CD4-positive, alpha-beta memory T cell (primary cell): ENCODE measurements at places on chromosomes 1 and 21. TPM values are rescaled to one million over a fixed set of nuclear protein-coding genes. Genes with fewer than 3 reads are reported as not detected.

The FCAMR gene
- not detected for total RNA-seq

GRCh38 chr1:178109348-178110143, 15.6 kb downstream of the RASAL2 start:
- H3K4me1 ChIP-seq, result no peaks in the 10 kb centered on the region
- no peak for DNase-seq
- no peak overlapping the region for H3K4me3 ChIP-seq

The GBP2 gene
- 186 TPM for total RNA-seq

DNA sequence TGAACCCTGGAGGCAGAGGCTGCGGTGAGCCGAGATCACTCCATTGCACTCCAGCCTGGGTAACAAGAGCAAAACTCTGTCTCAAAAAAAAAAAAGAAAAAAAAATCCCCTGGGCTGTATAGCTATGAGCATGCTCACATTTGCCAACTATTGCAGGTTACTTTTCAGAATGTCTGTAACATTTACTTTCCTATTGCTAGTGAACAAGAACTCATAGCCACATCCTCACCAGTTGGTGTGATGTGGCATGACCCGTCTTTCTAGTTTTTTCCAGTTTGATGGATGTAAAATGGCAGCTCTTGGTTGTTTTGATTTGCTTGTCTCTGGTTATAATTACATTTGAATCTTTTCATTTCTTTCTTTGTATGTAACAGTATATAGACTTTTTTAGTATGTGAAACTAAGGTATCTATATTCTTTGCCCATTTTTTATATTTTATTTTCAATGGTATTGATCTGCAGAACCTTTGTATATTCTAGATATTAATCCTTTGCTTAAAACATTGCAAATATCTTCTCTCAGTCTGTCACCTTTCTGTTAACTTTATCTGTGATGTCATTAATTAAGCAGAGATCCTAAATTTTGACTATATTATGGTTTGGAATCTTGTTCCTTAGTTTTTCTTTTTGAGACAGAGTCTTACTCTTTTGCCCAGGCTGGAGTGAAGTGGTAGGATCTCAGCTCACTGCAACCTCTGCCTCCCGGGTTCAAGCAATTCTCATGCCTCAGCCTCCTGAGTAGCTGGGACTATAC, 11.6 kb downstream of the MED18 start:
- H3K36me3 ChIP-seq, result peaks cover 5% of the 10 kb centered on the region
- H3K27me3 ChIP-seq, result no peaks in the 10 kb centered on the region
- H3K27ac ChIP-seq, result no peak overlapping the region

GRCh38 chr1:63009421-63009820, 225.5 kb downstream of the ATG4C start:
- DNase-seq, result no peak
- no peaks in the 10 kb centered on the region for H3K27me3 ChIP-seq
- H3K4me1 ChIP-seq, result no peaks in the 10 kb centered on the region

- H3K4me1 ChIP-seq, result peaks cover 47% of the 10 kb centered on the region
- H3K36me3 ChIP-seq, result no peaks in the 10 kb centered on the region
- no peak overlapping the region for H3K4me3 ChIP-seq
- peaks cover 30% of the 10 kb centered on the region for H3K27me3 ChIP-seq
- peak overlapping the region; percentile 54 for H3K27ac ChIP-seq
Observed at GRCh38 chr1:155086128-155086741, 7.6 kb downstream of the EFNA3 start.

- no peak overlapping the region for H3K4me3 ChIP-seq
- DNase-seq, result no peak
- no peaks in the 10 kb centered on the region for H3K27me3 ChIP-seq
- no peaks in the 10 kb centered on the region for H3K4me1 ChIP-seq
Observed at GRCh38 chr1:188782220-188782841, 1695.3 kb downstream of the BRINP3 start.

DNA sequence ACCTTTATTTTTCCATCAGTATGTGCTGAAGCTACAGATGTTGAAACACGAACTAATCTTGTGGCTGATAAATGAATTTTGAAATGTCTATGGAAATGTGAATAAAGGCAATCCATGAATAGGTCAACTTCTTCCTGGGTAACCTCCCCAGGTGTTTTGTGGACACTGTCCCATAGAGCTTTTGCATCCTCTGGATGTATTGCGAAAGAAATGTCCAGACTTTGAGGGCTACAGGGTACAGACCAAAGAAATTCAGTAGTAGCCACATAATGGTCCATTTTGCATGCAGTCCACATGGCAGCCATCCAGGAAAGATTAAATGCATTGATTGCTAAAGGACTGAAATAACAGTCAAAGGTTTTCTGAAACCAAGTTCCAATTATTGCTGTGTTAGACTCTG, 21.5 kb upstream of the DARS2 start:
- no peak for DNase-seq
- H3K4me1 ChIP-seq, result no peaks in the 10 kb centered on the region
- no peak overlapping the region for H3K4me3 ChIP-seq
- H3K36me3 ChIP-seq, result peaks cover 12% of the 10 kb centered on the region
- no peak overlapping the region for H3K27ac ChIP-seq

GRCh38 chr1:37667023-37667671, 25.2 kb upstream of the CDCA8 start:
- no peaks in the 10 kb centered on the region for H3K36me3 ChIP-seq
- H3K4me1 ChIP-seq, result no peaks in the 10 kb centered on the region
- DNase-seq, result no peak
- no peak overlapping the region for H3K4me3 ChIP-seq

The ZYG11B gene
- total RNA-seq, result 23.1 TPM

The LCE2C gene
- total RNA-seq, result not detected

GRCh38 chr21:45309069-45309986, 21.6 kb upstream of the POFUT2 start:
- peaks cover 5% of the 10 kb centered on the region for H3K4me1 ChIP-seq
- no peak overlapping the region for H3K4me3 ChIP-seq
- H3K27ac ChIP-seq, result no peak overlapping the region
- H3K36me3 ChIP-seq, result no peaks in the 10 kb centered on the region

DNA sequence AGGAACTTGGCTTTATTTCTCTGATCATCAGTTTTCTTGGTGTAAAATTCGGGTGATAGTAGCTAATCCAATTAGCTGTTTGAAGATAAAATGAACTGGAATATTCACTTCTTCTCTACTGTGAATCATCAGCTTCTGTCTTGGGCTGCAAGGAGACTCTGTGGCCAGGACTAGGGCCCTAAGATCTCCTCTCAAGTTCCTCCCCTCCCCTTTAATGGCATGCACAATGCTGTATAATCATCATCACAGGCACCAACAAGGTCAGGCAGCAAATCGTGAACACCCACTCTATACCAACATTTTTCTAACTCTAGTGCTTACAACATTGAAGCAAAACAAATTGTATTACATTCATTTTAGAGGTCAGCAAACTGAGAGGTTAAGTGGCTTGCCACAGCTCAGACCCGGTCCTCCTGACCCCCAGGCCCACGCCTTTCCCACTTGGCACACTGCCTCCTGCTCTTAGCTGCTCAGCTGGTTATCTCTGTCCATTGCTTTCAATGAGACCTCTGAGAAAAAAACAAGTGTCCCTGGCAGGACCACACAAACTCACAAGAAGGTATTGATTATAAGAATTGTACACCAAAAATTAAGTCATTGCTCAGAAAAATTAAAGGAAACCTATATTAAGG, 31.8 kb downstream of the LRRC52 start:
- H3K27me3 ChIP-seq, result no peaks in the 10 kb centered on the region
- no peaks in the 10 kb centered on the region for H3K4me1 ChIP-seq
- no peaks in the 10 kb centered on the region for H3K36me3 ChIP-seq
- H3K27ac ChIP-seq, result no peak overlapping the region

- no peak overlapping the region for H3K4me3 ChIP-seq
- H3K4me1 ChIP-seq, result no peaks in the 10 kb centered on the region
- no peaks in the 10 kb centered on the region for H3K36me3 ChIP-seq
- DNase-seq, result no peak
- H3K27ac ChIP-seq, result no peak overlapping the region
Observed at GRCh38 chr1:37090671-37091070, 56.4 kb upstream of the GRIK3 start.

DNA sequence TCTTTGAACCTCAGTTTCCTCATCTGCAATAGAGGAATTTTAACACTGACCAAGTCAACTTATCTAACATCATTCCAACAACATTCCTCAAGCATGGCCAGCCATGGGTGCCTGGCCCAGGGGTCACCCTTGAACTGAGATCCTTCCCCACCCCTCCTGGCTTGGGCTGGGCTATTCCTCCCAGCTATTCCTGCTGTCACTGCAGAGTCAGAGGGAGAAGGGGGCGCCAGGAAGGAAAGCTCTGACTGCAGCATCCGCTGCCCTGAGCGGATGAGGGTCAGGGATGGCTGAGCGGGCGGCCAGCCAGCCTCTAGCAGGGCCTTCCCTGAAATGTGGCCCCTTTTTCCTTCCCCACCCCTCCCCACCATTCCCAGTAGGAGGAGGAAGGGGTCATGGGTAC, 3.1 kb downstream of the TINAGL1 start:
- no peak for DNase-seq
- no peaks in the 10 kb centered on the region for H3K4me1 ChIP-seq
- H3K36me3 ChIP-seq, result no peaks in the 10 kb centered on the region
- no peak overlapping the region for H3K27ac ChIP-seq
- H3K27me3 ChIP-seq, result no peaks in the 10 kb centered on the region
- H3K4me3 ChIP-seq, result no peak overlapping the region

DNA sequence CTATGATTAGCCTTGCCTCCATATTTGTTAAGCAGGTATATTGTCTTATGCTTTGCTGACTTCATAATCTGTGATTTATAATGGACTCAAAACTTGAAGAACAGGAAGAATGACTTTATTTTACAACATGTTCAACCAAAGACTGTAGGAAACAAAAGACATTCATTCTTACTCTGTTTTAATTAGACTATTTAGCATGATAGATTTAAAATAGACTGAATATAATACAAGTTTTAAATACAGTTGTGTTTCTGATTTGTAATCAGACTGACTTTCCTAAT, 63.1 kb downstream of the CDC14A start:
- DNase-seq, result no peak
- H3K4me1 ChIP-seq, result peaks cover 96% of the 10 kb centered on the region
- no peaks in the 10 kb centered on the region for H3K27me3 ChIP-seq
- no peak overlapping the region for H3K4me3 ChIP-seq

GRCh38 chr1:40399984-40400704, 26.6 kb downstream of the SMAP2 start:
- H3K27ac ChIP-seq, result no peak overlapping the region
- no peaks in the 10 kb centered on the region for H3K36me3 ChIP-seq
- DNase-seq, result no peak
- no peaks in the 10 kb centered on the region for H3K27me3 ChIP-seq

The HEYL gene
- total RNA-seq, result not detected

- H3K27me3 ChIP-seq, result no peaks in the 10 kb centered on the region
- peaks cover 11% of the 10 kb centered on the region for H3K36me3 ChIP-seq
- H3K4me3 ChIP-seq, result no peak overlapping the region
- DNase-seq, result no peak
- H3K4me1 ChIP-seq, result no peaks in the 10 kb centered on the region
Observed at GRCh38 chr1:150224983-150225382, 10.9 kb downstream of the ANP32E start.

The GNG4 gene
- not detected for total RNA-seq

The NLRP3 gene
- 14.6 TPM for total RNA-seq

The FAM229A gene
- total RNA-seq, result 34.6 TPM

GRCh38 chr1:114090738-114091505, 62.7 kb downstream of the SYT6 start:
- no peak overlapping the region for H3K4me3 ChIP-seq
- no peak for DNase-seq
- no peaks in the 10 kb centered on the region for H3K27me3 ChIP-seq
- no peaks in the 10 kb centered on the region for H3K4me1 ChIP-seq
- H3K36me3 ChIP-seq, result no peaks in the 10 kb centered on the region
- H3K27ac ChIP-seq, result no peak overlapping the region

- DNase-seq, result no peak
- H3K27me3 ChIP-seq, result no peaks in the 10 kb centered on the region
- peak overlapping the region; percentile 12 for H3K4me3 ChIP-seq
Observed at GRCh38 chr1:12511128-12511484, 106.9 kb downstream of the DHRS3 start.

- no peaks in the 10 kb centered on the region for H3K36me3 ChIP-seq
- no peaks in the 10 kb centered on the region for H3K4me1 ChIP-seq
- H3K4me3 ChIP-seq, result no peak overlapping the region
- H3K27ac ChIP-seq, result no peak overlapping the region
- DNase-seq, result no peak
- H3K27me3 ChIP-seq, result no peaks in the 10 kb centered on the region
Observed at GRCh38 chr1:198423673-198424072, 116.8 kb downstream of the ATP6V1G3 start.

The NBPF4 gene
- total RNA-seq, result 0.35 TPM

The JAM2 gene
- not detected for total RNA-seq

DNA sequence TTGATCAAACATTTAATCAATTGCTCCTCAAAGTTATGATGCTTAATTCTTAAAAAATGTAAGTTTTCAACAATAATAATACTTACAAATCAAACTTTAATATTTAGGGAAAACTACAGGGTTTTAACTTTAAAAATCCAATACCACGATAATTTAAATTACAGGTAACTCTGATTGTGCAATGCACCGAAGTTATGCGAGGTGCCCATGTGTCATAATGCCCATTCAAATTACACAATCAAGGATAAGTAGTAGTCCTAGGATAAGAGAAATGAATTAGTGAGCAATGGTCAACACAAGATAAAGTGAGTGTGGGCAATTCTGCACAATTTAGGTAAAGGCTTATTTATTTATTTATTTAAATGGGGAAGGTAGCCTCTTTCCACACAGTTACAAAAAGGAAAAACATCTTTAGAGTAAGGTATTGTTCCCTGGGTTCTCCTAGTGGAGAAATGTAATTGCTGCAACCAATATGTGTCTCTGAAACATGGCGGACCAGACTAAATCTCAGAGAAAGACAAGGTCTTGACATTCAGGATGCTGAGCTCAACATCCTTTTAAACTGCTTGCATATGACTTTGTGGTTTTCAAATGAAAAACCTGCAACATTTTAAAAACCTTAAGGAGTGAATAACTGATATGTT, 164.2 kb downstream of the TTLL7 start:
- no peak for DNase-seq
- H3K36me3 ChIP-seq, result no peaks in the 10 kb centered on the region
- H3K27ac ChIP-seq, result no peak overlapping the region
- H3K4me3 ChIP-seq, result no peak overlapping the region
- H3K27me3 ChIP-seq, result no peaks in the 10 kb centered on the region

The GJA4 gene
- not detected for total RNA-seq

The PLA2G5 gene
- not detected for total RNA-seq
